ENCODE measurements at places on chromosomes 5 and 9.

DNA sequence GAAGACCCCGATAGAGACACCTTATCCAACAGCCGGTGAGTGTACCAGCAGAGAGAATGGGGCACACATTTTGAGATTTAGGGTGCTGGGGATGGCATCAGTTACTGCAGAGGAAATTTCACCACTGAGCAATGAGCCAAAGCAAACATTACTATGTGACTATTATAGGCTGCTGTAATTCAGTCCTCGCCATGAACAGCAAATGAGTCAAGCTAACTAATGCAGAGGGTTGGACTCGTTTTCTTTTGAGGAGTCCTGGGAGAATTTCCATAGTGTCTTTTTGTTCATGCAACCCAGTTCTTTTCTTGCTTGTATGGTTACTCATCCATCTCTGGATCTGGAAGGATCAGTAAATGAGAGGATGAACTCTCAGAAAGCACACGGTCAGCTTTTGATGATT is 323.8 kb downstream of the PSAT1 start:
- no peak for DNase-seq

- no peak for DNase-seq
Observed at GRCh38 chr5:32339198-32339597, 26.5 kb upstream of the MTMR12 start.

DNA sequence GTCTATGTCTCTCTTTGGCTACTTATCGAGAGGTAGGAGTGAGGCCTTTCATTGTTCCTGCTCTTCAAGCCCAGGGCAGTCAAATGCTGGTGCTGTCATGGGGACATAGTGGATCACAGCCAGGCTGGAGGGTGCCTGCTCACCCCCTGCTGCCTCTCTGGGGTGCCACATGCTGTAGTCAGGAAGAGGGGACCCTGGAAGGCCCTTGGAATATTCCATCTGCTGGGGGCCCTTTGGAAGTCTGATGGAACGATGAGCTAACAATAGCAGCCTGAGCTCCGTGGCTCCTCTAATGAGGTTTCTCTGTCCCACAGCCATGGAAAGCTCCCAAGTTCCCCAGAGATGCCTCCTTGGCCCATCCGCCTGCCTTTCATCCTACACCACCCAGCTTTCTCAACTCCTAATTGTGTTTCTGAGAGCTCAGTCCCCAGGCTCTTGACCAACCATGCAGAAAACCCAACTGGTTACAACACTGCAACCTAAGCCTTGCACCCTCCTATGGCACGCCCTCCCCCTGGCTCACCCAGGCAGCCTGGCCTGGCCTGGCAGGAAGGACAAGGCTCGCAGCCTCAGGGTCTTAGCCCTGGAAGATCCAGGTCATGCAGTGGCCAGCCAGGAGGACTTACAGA is 91.7 kb downstream of the NRG2 start:
- DNase-seq: no peak

DNA sequence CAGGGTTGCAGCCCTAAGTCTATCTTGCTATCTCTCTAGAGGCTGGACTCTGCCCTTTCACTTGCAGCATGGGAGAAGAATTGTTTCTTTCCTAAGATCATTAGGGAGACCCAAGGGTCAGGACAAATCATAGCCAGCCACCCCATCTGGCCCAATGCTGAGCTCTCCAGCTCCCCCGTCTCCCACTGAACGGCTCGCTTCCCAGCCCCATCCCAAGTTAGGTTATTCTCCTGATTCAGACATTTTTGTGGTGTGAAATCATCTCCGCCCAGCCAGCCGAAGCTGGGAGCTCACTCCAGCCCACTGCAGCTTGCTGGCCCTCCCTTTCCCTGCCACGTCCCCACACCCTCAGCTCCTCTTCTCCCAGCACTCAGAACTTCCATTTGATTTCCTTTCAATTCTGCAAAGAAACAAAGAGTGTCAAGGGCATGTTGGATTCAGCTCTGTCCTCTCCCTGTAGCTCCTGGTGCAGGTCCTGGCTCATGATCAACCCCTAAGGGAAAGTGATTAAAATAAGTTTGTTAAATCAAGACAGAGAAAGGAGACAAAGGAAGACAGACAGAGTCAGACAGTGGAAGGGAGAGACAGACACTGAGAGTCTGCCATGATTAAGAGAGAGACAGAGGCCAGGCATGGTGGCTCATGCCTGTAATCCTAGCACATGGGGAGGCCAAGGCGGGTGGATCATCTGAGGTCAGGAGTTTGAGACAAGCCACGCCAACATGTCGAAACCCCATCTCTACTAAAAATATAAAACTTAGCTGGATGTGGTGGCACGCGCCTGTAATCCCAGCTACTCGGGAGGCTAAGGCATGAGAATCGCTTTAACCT is 12.6 kb upstream of the SPARC start:
- no peak for DNase-seq

- no peak for DNase-seq
Observed at GRCh38 chr9:65410926-65411325, 125.9 kb upstream of the FOXD4L5 start.

GRCh38 chr9:92954049-92954861 is 6.9 kb downstream of the FGD3 start:
- DNase-seq: peak; percentile 30

DNA sequence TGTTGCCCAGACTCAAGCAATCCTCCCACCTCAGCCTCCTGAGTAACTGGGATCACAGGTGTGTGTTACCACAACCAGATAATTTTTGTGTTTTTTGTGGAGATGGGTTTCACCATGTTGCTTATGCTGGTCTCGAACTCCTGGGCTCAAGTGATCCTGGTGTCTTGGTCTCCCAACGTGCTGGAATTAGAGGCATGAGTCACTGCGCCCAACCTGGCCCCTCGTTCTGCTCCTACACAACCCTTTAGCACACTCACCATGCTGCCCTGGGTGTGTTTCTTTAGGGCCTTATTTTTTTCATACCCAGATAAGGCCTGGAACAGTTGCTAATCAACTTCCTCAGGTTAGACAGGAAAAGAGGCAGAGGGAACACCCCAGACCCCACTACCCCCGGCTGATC is 2.6 kb downstream of the PDZD2 start:
- no peak for DNase-seq

- no peak for DNase-seq
Observed at GRCh38 chr5:179302499-179303185, 42.6 kb downstream of the ADAMTS2 start.

GRCh38 chr5:127995556-127995955 is 88.0 kb upstream of the SLC12A2 start:
- DNase-seq: no peak

DNA sequence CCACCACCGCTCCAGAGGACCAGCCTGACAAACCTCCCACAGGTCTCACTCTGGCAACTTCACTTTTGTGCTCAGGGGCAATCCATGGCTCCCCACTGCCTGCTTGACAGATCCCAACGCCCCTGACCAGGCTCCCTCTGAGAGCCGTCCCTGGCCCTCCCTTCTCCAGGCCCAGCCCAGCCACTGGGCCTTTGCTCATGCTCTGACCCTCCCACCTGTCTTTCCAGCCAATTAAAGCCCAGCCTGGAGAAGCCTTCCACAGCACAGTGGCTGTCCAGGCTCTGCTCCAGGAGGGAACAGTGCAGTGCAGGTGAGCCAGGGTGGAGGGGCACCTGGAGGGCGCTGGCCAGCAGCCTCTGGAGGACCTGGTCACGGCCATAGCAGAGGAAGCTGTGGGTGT is 3.3 kb downstream of the ENTPD2 start:
- peak; percentile 19 for DNase-seq

DNA sequence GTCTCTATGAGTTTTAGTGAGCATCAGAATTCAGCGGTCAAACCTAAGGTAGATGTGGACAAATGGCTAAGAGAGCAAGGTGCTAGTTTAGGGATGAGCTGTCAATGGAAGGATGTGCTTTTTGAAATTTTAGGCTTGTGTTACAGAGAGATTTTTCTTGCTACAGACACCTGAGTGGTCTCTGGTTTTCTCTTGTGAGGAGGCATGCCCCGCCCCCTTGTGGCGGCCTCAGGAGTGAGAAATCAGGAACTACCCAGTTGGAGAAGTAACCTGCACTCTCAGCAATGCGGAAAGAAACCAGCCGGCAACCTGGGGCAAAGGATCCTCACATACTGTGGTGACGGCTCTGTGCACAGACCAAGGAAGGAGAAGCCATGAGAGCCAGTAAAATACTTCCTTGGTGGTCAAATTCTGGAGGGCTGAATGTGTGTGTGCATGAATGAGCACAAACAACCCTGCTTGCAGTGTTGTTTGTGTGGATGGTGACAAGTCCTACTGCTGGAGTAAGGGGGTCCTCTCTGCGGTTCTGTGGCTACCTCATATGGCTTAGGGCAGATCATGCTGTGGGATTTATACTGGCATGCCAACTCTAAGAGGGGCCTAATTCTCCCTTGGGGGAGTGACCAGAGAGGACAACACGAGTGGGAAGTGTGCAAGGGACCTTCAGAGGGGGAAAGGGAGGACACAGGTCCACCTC is 16.7 kb upstream of the HSD17B4 start:
- no peak for DNase-seq

- no peak for DNase-seq
Observed at GRCh38 chr9:123497830-123498229, 141.8 kb downstream of the CRB2 start.

DNA sequence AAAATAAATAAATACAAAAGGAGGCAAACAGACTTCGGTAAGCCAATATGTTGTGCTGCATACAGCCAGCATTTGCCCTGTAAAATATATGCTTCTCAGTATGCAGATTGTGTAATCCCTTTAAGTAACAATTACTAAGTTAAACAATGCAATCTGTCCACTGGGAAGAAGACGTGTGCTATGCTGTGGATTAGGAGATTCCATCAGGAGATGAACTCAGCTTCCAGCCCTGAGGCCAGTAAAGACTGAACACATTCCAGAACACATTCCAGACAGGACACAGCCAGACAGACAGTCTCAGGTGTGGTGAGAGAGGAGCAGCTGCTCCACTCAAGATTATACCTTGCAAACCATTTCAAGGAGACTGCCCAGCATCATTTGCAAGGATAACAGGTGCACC is 97.8 kb downstream of the MPDZ start:
- no peak for DNase-seq

GRCh38 chr9:84796404-84796803 is 126.9 kb downstream of the NTRK2 start:
- DNase-seq: no peak

- no peak for DNase-seq
Observed at GRCh38 chr5:59169081-59169767, 586.3 kb downstream of the RAB3C start.

GRCh38 chr5:178416919-178417318 is 173.3 kb downstream of the COL23A1 start:
- no peak for DNase-seq

DNA sequence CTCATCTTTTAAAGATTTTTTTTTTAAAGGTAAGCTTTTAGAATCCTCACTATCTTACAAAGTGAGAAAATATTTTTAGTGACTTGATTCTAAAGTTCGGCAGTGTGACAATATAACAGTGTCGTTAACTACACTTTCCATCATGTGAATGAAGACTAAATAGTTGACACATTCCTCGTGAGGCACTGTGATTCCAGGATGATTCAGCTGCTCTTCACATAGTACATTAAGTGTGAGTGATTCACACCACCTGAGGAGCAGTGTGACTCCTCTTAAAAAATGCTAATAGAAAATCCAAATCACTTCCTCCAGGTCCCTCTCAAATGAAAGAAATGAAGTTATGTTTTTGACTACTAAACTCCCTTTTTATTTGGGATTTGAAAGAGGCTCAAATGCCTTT is 589.5 kb downstream of the GABRG2 start:
- DNase-seq: no peak

DNA sequence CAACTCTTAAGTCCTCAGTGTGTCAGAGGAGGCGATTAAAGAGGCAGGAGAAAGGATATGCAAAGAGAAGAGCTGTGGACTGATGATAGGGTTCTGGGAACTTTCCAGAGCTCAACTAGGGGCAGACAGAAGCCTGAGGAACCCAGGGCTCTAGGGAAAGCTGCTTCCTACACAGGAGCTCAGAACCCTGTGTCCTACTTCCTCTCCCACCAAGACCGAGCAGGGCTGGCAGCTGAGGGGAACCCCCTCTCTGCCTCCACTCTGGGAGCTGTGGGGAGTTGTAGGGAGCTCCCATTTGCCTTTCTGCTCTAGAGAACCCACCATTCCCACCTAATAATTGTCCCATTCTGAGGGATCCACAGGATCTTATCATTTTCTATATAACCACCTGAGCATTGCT is 674.3 kb downstream of the ACTL7B start:
- no peak for DNase-seq

DNA sequence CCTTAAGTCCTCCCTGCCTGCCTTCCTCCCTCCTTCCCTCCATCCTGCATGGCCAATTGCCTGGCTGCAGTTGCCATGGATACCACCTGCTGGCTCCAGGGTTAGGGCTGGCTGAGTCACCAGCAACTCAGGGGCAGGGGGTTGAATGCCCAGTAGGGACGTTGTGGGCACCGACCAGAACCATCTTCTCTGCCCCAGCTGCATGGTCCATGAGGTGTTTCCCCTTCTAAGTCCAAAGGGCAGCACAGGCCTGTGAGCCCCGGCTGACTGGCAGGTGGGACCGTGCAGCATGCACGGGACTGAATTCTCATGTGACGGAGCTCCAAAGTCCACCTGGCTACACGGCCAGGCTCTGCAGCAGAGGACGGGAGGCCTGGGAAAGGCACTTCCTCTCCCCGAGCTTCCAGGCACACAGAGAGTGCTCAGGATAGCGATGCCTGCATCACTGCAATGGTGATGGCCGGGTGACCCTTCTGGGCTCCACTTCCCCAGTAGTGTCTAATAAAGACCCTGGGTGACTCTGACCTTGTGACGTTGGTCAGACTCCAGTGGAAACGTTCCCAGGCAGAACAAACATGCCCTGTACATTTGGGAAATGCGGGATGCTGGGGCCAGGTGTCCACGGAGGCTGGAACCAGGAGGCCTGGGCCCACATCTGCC is 5.7 kb downstream of the ASS1 start:
- DNase-seq: no peak

GRCh38 chr5:171481571-171482433 is 62.4 kb downstream of the FGF18 start:
- no peak for DNase-seq

- no peak for DNase-seq
Observed at GRCh38 chr5:116953251-116953930, 378.8 kb upstream of the SEMA6A start.

GRCh38 chr5:68285851-68286611 is 70.5 kb downstream of the PIK3R1 start:
- DNase-seq: no peak

GRCh38 chr5:37170856-37171255 is 78.3 kb downstream of the CPLANE1 start:
- no peak for DNase-seq

GRCh38 chr5:35672995-35673394 is 55.3 kb downstream of the SPEF2 start:
- no peak for DNase-seq

GRCh38 chr5:11733185-11733839 is 170.9 kb downstream of the CTNND2 start:
- DNase-seq: no peak

DNA sequence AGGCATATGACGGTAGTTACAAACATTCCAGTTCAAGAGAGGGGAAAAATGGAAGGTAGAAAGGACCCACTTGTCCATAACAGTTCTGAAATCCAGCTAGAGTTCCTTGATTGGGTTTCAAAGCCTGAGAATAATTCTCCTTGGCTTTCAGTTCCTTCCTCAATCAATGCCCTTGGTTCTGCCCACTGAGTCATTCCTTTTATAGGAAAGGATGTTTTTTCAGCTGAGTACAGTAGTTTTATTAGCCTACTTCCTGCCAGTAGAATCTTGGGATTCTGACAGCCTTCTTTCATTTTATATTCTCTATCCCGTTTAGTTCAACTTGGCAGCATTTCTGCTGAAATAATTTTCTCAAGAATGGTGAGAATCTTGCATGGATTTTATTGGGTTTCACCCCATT is 386.9 kb upstream of the SMC2 start:
- DNase-seq: no peak

- DNase-seq: no peak
Observed at GRCh38 chr9:10597801-10598200, 15.0 kb downstream of the PTPRD start.

All from NCI-H774 (cell line).